ENCODE measurements at places on chromosomes 7 and 10.
A peak's percentile ranks its signal among the peaks of the same experiment; 100 is the strongest.

DNA sequence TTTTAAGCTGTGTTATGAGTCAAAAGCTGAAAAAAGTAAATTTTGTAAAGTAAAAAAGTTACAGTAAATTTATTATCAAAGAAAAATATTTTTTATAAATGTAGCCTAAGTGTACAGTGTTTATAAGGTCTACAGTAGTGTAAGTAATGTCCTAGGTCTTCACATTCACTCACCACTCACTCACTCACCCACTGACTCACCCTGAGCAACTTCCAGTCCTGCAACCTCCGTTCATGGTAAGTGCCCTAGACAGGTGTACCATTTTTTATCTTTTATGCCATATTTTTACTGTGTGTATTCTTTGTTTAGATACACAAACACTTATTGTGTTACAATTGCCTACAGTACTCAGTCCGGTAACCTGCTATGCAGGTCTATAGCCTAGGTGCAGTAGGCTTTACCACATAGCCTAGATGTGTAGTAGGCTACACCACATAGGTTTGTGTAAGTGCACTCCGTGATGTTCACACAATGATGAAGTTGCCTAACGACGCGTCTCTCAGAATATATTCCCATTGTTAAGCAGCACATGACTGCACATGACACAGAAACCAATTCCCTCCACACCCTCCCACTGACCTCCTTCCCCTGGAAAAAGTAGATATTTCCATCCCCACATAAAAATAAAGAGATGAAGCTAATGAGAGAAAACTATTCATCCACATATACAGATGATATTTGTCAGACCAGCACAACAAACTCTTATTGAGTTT, 44.8 kb upstream of the FGL2 start:
- DNase-seq = no peak

- no peak for DNase-seq
Observed at GRCh38 chr10:130352291-130352645, 216.1 kb downstream of the GLRX3 start.

GRCh38 chr10:104255311-104255981, 754 bp downstream of the GSTO1 start:
- DNase-seq = peak; percentile 81

GRCh38 chr10:30686708-30687107, 57.2 kb upstream of the LYZL2 start:
- DNase-seq = no peak

DNA sequence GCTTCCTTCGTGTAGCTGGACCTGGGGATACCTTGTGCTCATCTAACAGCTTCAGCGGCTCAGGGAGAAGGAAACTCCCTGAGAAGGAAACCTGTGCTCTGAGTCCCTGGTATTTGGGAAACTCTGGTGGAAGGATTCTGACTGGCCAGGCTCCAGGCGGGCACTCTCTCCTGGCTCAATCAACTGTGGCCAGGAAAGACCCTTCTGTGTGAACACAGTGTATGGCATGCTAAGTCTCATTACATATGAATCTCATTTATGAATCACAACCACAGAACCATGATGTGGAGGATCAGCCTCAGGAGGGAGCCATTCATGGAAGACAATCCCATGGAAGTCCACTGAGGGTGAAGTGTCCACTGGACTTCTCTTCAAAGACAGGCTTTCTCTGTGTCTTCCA, 20.9 kb downstream of the NPS start:
- no peak for DNase-seq

- DNase-seq = no peak
Observed at GRCh38 chr10:119619215-119619614, 22.5 kb upstream of the TIAL1 start.

DNA sequence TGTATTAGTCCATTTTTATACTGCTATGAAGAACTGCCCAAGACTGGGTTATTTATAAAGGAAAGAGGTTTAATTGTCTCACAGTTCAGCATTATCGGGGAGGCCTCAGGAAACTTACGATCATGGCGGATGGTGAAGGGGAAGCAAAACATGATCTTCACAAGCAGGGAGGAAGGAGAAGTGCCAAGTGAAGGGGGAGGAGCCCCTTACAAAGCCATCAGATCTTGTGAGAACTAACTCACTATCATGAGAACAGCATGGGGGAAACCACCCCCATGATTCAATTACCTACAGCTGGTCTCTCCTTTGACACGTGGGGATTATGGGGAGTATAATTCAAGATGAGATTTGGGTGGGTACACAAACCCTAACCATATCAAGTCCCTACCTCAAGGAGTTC, 85.4 kb downstream of the JAZF1 start:
- DNase-seq = no peak

DNA sequence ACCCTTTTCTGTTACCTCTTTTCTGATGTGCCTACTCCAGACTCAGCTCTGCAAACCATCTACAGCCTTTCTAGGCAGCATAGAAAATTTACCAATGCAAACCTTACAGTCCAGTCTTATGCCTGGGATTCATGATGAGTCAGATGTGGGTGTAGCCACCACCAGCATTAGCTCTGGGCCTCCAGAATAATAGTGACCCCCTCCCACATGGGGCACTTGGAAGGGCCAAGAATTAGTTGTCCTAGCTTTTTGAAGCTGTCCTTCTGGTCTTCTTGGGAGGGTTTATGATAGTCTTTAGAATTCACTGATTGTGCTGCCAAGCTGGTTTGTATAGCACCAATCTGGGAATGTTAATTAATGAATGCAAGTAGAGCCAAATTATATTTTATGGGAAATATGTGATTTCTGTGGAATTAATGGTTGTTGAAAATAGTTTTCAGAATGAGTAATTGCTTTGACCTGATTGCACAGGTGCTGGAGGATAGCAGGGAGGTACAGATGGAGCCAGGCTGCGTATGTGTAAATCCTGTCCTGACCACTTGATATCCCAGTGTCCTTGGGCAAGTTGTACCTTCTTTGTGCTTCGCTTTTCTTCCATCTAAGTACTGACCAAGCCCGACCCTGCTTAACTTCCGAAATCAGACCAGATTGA, 94.8 kb downstream of the CPED1 start:
- DNase-seq = no peak

DNA sequence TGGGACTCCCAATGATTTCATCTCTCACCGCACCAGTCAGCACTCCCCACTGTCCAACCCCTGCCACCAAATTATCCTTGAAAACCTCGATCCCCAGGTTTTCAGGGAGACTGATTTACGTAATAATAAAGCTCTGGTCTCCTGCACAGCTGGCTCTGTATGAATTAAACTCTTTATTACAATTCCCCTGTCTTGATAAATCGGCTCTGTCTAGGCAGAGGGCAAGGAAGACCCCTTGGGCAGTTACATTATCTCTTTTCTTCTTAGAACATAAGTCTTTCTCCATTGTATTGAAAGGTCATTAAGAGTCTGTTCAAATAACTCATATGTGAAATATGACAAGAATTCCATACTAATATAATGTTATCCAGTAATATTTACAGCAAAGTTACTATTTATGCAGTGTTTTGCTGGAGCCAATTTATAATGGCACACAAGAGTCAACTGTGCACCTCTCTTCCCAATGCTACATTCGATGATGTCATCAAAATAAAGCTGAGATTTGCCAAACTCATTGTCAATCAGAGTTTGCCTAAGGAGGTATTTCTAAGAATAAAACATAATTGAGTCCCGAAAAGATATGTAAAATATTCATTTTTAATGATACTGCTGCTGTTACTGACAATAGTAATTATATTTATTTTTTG, 1297.2 kb upstream of the LRRTM3 start:
- DNase-seq = no peak

DNA sequence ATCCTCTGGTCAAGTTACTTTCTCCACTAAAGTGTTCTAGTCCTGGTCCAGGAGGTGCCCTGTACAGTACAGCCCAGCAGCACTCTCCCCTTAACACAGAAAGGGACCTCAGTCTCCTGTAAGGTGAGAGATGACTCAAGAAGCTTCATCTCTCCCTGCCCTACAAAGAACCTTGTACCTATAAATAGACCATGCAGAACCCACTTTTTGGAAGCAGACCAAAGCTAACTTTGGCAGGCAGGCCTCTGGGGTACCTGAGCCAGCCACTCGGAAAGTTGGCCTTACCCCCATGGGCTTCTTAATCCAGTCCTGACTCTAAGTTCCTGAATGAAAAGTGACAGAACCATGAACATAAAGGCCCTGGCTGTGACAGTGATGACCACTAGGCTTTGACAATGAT, 454.8 kb downstream of the KCNMA1 start:
- DNase-seq = no peak

GRCh38 chr7:6447581-6448199, at the start of gene DAGLB:
TSS of gene DAGLB (minus strand) at chr7:6447954. CDS start at chr7:6447842, 112 bp downstream.
- DNase-seq = peak; percentile 80

DNA sequence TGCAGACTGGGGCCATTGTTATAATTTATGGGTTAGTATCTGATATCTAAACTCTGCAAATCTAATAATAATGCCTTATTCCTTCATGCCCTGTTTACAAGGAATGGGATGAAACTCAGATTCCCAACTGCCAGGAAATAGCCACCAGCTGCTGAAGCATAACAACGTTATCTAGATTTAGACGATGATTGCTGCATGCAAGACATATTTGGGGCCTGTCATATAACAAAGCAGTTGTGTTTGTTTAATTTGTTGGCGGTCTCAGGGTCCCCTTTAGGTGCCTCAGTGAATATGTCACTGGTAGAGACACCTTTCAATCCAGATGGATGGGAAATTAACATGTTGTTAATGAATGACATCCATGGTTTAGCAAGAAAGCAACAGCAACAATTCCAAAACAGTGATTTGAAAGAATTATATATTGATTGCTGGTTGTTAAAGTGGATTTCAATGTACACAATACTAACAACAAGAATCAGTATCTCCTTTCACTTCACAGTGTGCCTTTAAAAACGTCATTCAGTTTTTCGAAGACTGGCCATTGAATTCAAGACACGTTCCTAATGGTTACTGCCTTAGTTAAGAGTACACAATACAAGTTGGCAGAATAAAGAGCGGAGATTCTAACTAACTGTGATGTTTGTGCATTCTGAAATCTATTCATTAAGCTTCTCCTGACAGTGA, 860.6 kb upstream of the CELF2 start:
- no peak for DNase-seq
